ENCODE measurements at places on chromosomes 16 and 17. TPM values are rescaled to one million over a fixed set of nuclear protein-coding genes. Genes with fewer than 3 reads are reported as not detected.

DNA sequence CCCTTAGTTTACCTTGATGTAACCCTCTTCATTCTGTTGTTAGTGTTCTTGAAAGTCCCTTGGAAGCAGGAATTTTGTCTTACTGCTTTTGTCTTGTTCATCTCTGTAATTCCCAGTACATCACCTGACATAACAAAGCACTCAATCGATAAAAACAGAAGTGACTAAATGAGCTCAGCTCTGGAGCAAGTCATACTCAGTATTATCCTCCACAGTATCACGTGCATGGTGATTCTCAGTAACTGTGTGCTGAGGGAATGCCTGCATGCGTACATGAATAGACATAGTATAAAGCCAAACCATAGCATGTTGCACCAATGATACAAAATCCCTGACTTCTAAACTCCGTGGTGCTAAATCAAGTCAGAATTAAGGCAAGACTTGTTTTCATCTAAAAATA lies 7.2 kb downstream of the KRT38 start:
- DNase-seq, result no peak

- peak; percentile 44 for DNase-seq
These were observed 217.7 kb downstream of the CCDC182 start for GRCh38 chr17:57527221-57528057.

DNA sequence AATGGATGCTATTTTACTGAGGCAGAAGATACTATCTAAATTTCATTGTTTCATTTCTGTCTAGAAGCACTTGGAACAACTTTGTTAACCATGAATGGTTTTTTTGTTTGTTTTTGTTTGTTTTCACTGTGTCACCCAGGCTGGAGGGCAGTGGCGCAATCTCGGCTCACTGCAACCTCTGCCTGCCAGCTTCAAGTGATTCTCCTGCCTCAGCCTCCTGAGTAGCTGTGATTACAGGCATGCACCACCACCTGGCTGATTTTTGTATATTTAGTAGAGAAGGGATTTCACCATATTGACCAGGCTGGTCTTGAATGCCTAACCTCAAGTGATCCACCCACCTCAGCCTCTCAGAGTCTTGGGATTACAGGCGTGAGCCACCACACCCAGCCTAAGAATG lies 40.5 kb downstream of the ABHD15 start:
- no peak for DNase-seq

- peak; percentile 69 for DNase-seq
These were observed 6.1 kb downstream of the MT1H start for GRCh38 chr16:56675685-56676210.

DNA sequence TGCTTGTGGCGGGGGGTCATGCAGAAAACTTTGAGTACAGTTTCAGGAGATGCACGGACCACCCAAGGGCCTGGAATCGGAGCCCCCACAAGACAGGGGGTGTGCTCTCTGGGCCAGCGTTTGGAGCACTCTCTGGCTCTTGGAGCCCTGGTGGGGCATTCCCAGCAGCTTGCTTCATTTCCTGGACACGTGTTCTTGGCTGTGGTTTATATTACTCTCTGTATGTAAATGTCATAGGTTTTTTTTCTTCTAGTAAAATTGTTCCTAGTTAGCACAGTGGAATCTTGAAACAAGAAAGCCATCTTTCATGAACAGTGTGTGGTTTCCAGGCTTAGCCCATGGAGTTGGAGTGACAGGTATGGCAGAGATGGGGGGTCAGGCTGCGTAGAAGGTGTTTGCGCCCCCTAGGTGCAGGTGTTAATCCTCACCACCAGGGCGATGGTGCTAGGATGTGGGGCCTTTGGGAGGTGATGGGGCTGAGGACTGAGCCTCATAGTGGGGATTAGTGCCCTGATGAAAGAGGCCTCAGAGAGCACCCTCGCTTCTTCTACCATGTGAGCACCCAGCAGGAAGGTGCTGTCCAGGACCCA lies 79.8 kb downstream of the JPH3 start:
- DNase-seq, result no peak

DNA sequence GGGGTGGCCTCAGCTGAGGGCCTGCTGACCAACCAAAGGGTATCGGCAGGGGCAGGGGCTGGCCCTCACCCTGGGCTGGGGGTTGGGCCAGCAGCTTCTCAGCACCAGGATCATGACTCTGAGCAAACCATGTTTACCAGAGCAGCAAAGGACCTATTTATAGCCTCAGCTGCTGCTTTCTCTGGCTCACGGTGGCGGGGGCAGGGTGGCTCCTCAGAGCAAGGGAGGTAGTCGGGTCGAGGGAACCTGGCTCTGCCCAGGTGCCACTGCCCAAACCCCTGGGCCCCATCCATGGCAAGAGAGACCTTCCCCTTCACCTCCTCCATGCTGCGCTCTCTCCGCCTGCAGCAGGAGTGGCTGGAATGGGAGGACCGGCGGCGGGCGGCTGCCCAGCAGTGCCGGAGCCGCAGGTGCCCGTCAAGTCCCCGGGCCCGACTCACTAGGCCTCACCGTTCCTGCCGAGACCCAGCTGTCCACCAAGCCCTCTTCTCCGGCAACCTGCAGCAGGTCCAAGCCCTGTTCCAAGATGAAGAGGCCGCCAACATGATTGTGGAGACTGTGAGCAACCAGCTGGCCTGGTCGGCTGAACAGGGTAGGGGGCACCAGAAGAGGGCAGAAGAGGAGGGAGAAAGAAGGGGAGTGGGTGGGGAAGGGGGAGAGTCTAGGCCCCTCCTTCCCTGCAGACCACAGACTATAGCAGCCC lies at the start of gene ASB16:
Gene ASB16, plus strand, starts transcription at position 206 of the 703 bp plus-strand sequence. Its CDS starts 86 bp downstream, at position 292.
- DNase-seq, result no peak

DNA sequence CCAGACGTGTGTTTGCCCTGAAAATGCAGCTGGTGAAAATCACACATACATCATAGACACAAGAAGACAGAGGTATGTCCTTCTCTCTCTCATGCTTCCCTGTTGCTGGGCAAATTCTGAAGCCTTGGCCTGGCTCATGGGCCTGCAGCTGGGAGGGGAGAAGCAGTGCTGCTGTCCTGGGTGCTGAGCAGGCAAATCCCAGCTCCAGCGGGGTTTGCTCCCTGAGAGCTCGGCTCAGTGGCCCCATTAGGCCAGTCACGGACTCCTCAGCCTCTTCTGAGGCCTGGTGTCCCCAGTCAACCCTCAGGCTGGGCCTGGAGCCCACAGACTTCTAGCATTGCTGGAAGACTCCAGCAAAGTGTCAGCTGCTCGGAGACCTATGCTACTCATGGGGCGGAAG lies 11.7 kb downstream of the RHBDL3 start:
- no peak for DNase-seq

DNA sequence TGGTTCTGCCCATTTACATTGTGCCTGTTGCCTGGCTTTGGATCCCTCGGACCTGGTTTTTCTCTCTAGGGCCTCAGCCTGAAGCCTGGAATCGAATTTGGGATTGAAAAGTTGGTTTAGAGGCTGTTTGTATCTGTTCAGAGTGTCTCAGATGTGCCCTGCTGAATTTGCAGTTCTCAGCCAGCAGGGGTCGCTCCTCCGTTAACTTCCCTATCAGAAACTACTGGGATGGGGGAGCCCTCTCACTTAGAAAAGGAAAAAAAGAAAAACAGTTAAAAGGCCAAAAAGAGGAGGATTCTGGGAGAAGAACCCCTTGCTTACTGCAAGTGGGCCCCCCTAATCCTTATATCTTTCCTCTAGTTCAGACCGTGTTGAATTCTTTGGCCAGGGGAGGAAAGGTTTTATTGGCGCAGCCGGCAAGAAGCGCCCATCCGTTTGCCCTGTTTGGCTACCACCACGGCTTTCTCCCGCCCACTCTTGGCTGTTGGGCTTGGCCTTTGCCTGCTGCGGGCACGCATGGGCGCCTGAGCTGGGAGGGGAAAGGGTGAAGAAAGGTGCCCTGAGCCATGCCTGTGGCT lies 8.7 kb downstream of the FZD2 start:
- DNase-seq, result no peak

DNA sequence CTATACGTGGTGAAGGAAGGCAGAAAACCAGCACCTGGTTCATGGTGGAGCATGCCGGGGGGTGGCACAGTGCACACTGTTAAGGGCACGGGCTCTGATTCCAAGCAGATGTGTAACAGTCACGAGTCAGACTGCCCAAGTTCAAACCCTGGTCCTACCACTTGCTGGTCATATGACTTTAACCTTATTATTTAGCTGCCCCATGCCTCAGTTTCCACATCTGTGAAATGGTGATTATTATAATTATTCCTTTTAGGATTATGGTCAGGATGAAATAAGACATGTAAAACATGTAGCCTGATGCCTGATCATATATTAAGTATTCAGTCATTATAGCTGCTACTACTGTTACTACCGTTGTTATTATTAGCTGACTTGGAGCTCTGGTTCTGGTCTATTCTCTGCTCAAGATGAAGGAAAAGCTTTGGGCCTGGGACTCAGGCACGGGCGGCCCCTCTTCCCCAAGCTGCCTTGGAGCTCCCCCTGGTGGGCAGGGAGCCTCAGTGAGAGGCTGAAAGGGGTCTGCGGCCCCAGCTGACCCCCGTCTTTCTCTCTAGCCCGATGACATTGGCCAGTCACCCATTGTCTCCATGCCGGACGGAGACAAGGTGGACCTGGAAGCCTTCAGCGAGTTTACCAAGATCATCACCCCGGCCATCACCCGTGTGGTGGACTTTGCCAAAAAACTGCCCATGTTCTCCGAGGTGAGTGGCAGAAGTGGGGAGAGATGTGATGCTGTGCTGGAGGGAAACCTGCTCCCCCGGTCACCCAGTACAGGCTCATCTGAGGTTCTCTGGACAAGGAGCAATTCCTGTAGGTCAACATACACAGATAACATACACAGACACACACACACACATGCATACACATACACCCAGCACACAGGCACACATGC lies 14.0 kb downstream of the NR1D1 start:
- no peak for DNase-seq

GRCh38 chr17:5286846-5287245 lies 4.8 kb downstream of the RABEP1 start:
- no peak for DNase-seq

- no peak for DNase-seq
These were observed 9.7 kb downstream of the ZNHIT3 start for GRCh38 chr17:36496018-36496789.

- no peak for DNase-seq
These were observed 56.1 kb upstream of the STAC2 start for GRCh38 chr17:39281806-39282205.

- peak; percentile 56 for DNase-seq
These were observed 29.6 kb upstream of the ASGR2 start for GRCh38 chr17:7144213-7144612.

DNA sequence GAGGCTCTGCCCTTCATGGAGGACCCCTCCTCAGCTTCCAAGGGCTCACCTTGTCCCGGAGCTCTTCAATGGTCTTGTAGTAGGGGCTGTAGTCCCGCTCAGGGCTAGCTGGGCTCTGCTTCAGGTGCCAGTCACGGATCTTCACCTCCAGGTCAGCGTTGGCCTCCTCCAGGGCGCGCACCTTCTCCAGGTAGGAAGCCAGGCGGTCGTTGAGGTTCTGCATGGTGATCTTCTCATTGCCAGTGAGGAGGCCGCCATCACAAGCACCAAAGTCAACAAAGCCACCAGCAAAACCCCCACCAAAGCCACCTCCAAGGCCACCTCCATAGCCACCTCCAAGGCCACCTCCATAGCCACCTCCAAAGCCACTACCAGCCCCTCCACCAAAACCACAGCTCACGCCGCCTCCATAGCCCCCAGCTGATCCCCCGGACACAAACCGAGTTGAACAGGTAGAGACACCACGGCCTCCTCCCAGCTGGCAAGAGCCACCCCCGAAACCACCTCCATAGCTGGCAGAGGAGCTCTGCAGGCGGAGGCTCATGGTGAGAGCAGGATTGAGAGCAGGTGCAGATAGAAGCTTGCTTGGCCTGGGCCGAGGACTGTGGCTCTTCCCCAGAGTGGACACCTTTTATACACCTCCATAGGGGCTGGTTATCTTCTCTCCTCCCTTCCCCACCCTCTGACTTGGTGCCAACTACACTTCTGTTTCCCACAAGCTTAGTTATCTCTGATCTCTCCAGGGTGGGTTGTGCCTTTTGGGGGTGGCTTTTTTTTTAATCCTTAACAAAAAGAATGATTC lies at the start of gene KRT13:
Gene KRT13, minus strand, starts transcription at position 606 of the 802 bp plus-strand sequence. Its CDS starts 62 bp downstream, at position 544.
- no peak for DNase-seq

GRCh38 chr17:67032985-67033384 lies 11.4 kb upstream of the CACNG1 start:
- no peak for DNase-seq

- DNase-seq, result no peak
These were observed 8.2 kb downstream of the PRKCA start for GRCh38 chr17:66310528-66311148.

GRCh38 chr16:52783616-52784015 lies 236.7 kb upstream of the TOX3 start:
- DNase-seq, result no peak

DNA sequence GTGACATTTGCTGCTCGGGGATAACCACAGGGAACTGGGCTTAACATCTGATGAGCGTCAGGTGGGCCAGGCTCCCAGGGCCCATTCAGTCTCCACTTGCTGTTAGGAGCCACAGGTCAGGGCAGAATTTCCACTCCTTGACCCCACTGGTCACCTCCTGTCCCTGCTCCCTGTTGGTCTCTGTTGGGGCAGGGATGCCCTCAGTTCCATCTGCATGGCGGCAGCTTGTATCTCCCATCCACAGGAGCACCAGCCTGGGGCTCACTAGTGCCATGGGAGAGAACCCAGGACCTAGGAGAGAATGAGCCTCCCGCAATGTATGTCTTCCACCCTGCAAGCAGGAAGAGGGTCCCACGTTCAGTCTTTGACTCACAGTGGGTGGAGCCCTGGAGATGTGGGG lies 212.1 kb downstream of the CCDC182 start:
- no peak for DNase-seq

GRCh38 chr16:85570735-85571562 lies 42.2 kb upstream of the GSE1 start:
- DNase-seq, result peak; percentile 88

- no peak for DNase-seq
These were observed 145.9 kb downstream of the SHISA9 start for GRCh38 chr16:13047276-13047675.

DNA sequence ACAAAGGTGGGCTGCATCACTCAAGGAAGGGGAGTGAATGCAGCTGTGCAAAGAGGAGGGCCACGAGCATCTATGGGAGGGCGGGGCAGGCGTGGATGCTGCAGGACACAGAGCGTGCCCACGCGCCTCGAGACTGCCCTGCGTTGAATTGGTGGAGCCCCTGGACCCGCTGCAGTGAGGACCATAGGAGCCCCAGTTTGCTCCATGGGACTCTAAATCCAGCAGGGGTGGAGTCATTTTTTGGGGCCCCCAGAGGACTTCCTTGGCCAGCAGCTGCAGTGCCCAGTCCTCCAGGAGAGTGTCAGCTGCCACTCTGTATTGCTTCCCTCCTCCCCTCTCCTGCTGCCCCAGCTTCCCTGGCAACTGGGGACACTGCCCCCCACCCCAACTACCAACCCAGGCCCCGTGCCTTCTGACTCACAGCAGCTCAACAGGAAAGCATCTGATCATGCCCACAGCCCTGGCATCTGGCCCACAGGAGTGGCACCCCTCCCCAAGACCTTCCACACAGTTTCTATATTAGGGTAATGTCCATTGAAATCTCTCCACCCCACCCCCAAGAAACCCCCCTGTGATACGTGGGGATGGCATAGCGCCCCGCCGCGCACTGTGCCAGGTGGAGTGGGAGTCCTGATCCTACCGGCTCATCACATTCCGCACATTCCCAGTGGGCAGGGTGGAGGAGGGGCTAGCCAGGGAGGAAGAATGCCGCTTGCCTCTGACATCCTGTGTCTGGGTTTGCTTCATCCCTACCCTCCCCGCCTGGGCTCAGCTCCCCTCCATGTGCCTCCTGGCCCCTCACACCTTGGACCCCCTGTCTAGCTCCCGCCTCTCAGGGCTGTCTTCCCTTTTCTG lies 27.8 kb upstream of the ITGA3 start:
- DNase-seq, result peak; percentile 81

Gene RSKR
- total RNA-seq, result 10.1 TPM

Gene CDRT4
- total RNA-seq, result 4.5 TPM

Gene TMEM98
- total RNA-seq, result 42.9 TPM

Gene P4HB
- total RNA-seq, result 339 TPM

Gene FOXN1
- total RNA-seq, result not detected

Gene B3GNT9
- 13.0 TPM for total RNA-seq

Gene EVPL
- total RNA-seq, result 0.33 TPM
